Hematopoietic multipotent progenitor cell treated with erythropoietin and hydrocortisone succinate and interleukin-3 and kit ligand, for 17 days (in vitro differentiated cells): ENCODE measurements at places on chromosomes 4 and X.

DNA sequence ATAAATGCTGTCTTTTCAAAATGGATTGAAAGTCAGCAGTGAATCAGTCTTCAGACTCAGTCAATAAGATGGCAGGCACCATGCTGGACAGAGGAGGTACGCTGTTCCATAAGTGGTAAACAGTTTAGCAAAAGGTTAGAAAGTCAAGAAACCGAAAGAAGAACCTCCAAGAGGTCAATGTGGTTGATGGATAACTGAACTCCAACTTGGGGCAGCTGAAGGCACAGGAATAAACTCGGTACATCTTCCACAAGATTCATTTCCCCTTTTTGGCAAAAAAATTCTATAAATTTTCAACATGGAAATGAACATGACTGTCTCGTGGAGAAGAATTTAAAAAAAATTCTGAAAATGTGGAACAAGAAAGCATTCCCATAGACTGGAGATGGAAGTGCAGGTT, 18.4 kb upstream of the SEL1L3 start:
- DNase-seq, result no peak

DNA sequence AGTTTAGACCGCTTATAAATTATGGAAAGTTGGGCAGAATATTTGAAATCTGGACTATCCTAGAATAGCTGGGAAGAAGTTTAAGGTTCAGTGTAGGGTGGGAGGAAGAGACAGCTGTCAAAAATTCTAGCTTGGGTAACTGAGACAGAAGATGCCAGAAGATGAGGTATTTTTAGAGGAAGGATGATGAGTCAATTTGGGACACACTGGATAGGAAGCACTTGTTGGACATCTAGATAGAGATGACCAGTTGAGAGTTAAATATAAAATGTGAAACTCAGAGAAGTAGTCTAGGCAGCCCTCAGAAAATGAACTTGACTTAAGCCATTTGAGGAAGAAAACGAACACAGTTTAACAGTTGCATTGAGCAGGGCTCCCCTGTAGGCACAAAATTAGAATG, 137.9 kb upstream of the MAP9 start:
- no peak for DNase-seq

DNA sequence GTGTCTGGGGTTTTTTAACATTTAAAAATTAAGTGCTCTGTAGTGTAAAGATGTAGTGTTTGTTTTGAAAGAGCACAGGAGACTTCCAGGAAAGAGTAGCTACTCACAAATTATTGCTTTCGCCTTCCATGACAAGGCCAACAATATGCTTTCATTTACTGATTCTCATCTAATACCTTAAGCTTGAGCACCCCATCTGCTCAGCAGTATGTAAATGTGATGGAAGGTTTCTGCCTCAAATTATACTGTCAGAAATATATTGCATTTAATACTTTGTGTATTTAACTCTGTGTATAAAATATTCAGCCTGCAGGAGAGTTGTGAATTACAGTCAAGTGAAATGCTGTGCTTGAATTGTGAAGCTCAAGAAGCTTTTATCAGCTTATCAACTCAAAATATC, 296.3 kb upstream of the ATOH1 start:
- no peak for DNase-seq

- DNase-seq, result no peak
Observed at GRCh38 chr4:1627417-1628313, 56.4 kb downstream of the FAM53A start.

DNA sequence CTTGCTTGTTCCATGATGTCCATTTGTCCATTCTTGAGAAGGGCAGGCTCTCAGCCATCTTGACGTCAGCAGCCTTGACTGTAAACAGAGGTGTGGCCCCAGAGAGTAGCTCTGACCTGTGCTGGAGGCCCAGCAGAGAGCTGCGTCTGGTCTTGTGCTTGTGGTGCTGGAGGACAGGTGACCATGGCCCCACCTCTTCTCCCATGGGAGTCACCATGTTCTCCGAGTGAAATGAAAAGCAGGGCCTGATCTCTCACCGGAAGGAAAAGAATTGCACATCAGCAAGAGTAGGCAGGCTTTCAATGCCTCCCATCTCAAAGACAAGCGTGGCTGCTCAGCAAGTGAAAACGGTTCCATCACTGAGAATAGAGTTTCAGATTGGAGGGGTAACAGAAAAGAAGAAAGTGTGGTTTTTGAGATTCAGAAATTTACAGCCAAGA, 11.5 kb downstream of the PARM1 start:
- no peak for DNase-seq

GRCh38 chr4:118177126-118177525, 142.8 kb downstream of the NDST3 start:
- DNase-seq, result no peak

DNA sequence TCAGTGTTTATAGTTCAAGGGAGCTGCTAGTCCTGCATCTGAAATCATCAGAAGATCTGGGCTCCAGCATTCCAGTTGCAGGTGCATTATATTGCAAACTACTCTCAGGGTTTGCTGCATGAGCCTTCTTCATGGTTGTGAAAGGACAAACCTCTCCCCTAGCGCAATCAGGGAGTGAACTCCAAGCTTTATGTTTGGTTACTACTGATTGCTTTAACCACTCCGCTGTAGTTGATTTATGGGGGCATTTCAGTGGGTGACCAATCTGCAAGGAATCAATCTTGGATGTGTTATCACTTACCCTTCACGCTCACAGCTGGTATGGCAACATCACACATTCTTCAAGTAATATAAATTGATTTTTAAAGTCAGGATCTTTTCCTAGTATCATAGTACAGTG, 552.1 kb downstream of the SPOCK3 start:
- no peak for DNase-seq

DNA sequence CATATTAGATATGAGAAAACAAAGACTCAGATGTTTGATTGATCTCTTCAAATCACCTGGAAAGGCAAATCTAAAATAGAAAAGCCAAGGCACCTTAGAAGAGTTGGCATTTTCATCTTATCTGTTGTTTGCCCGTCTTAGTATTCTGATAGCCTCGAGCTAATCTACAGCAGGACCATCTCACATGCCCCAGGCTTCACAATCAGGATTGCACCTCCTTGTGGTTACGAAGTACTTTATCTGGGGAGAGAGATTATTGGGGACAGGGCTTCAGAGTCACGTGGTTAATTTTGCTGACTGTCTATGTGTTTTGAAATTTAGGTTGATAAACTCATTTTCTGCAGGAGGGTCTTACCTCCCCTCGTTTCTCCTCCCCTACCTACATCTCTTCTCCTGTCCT, 313.1 kb upstream of the ANXA10 start:
- DNase-seq, result no peak

GRCh38 chrX:3697220-3697684, 16.2 kb downstream of the PRKX start:
- DNase-seq, result no peak
